NCI-H1694 (cell line): ENCODE measurements at places on chromosomes 6 and 20.

DNA sequence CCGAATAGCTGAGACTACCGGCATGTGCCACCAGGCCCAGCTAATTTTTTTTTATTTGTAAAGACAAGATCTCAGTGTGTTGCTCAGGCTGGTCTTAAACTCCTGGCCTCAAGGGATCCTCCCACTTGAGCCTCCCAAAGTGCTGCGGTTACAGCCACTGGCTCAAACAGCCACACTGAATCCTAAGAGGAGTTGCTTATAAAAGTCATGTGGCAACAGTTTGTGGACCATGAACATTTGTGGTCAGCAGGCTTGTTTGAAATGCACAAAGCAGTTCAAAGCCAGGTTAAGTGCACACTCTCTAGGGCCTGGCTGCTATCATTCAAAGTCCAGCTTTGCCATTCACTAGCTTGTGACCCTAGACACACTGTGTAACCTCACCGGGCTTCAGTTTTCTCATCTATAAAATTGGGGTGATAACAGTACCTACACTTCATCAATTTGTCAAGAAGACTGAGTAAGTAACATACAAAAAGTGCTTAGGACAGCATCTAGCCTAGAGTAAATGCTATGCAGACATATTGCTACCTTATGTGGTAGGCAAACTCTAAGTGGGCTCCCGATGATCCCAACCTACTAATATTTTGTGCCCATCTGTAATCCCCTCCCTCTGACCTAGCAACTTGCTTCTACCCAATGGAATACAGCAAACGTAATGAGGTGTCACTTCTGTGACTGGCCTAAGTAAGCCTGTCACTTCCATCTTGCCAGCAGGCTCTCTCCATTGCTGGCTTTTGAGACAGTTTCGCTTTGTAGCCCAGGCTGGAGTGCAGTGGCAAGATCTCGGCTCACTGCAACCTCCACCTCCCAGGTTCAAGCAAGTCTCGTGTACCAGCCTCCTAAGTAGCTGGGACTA, 122.9 kb downstream of the ZMYND8 start:
- no peak for DNase-seq

GRCh38 chr6:37459981-37460800, 27.2 kb downstream of the CMTR1 start:
- peak; percentile 86 for DNase-seq

DNA sequence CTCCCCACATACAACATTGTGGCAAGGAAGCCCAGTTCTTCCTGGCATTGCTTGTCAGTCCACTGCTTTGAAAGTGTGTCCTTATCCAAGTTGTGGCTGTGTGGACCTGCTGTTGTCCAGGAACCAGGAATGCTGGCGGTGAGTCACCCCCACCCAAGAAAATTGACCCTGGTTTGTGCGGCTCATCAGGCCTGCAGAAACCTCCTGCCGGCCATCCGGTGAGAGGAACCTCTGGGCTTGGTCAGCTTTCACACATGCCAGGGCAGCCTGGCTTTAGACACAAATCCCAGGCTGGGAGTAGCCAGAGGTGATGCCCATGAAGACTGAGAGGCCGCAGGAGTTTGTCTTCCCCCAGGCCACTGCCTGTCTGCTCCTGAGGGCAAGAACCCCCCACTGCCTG, 223.6 kb downstream of the TTLL2 start:
- no peak for DNase-seq

DNA sequence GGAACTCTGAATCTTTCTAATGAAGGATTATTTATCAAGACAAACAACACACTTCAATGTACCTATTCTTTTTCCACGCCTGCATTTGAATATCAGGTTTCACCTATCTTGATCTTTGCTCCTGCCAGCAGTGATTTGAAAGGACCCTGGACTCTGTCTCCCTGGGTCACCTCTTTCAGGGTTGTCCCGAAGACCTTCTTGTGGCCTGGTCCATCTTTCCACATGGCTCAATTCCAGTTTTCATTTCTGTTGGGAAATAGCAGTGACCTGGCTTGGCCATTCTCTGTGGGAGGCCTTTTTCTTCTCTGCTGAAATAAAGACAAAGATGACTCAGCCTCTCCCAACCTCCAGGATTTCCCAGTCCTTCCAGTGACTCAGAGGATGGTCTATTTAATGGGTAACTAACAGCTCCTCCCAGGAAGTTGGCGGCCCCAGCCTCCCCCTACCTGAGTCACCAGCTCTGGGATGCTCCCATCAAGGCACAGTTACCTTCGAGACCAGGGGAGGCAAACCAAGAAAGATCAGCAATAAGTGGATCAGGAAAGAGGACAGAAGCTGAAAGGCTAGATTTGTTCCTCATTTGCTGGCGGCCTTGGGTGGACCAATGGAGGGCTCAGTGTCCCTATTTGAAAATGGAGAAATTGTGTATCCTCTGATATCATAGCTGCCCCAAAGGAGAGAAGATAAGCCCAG, 120.2 kb upstream of the RNF24 start:
- DNase-seq = no peak

- peak; percentile 47 for DNase-seq
Measured at GRCh38 chr6:30626484-30627366, at the start of gene ATAT1. TSS of gene ATAT1 (plus strand) at chr6:30626874.

DNA sequence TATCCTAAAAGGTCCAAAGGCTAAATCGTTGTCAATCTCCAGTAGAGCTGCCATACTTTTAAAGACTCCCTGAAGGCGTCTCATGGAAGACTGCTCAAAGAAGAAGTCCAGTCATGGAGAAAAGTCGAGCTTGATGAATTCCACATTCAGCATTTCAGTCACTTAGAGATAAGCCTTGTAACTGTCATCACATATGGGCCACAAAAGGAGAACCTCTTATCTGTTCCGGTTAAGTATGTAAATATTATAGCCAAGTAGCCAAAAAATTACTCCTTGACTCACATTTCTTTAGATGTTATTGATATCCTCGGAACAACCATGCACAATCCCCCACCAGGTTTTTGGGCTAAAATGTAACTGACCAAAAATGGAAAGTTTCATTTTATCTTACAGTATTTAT, 9.8 kb upstream of the CNKSR3 start:
- no peak for DNase-seq

- no peak for DNase-seq
Measured at GRCh38 chr20:34925981-34926380, 29.6 kb downstream of the GSS start.
